CD4-positive, alpha-beta T cell treated with Interleukin-17A for 4 hours (primary cell): ENCODE measurements at places on chromosomes 7 and 10.

GRCh38 chr7:3141326-3141725, 97.7 kb upstream of the CARD11 start:
- DNase-seq: no peak

DNA sequence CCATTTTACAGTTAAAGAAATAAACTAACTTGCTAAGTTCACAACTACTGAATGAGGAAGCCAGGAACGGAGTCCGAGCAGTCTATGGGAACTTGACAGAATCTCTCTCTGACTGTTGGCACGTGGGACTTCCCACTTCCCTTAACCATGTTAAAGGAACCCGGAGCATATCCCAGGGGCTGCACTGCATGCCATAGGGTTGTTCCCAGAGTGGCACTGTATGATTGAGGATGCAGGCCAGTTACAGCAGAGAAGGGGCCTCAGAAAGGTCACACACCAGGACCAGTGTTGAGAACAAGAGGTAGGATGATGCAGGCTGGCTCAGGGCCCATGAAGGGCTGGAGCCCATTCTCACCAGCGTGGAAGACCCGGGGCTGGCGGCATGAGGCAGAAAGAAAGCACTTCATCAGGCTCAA, 201.8 kb downstream of the NSUN6 start:
- no peak for DNase-seq

DNA sequence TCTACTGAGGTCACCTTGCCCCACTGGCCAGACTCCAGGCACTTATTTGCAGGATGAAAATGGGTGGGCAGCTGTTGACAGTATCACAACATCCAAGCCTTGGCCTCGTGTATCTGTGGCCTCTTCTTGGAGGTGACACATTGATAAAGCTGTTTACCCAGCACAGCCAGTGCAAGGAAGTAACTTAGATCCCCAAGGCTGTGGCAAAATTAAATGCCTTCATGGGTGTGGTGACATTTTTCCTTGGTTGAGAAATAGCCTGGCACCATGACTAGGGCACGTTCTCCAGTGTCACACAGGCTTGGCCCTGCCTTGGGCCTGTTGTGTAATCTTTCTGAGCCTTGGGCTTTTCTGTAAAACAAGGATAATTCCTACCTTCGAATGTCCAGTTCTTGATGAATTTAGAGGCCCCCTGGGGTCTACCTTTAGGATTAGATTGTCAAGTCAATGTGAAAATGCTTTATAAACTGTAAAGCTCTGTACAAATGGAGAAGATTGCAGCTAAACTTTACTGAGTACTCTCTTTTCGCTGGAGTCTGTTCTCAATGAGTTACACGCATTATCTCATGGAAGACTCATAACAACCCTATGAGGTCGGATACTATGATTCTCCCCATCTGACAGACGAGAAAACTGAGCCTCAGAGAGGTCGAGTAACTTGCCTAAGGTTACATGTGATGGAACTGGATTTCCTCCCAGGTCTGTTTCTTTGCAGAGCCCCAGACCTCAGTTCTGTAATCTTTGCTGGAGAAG, 46.7 kb upstream of the LOXL4 start:
- no peak for DNase-seq

GRCh38 chr7:88233828-88234227, 14.0 kb upstream of the SRI start:
- DNase-seq: no peak

GRCh38 chr7:134752006-134752760, 27.3 kb upstream of the CALD1 start:
- DNase-seq: no peak

DNA sequence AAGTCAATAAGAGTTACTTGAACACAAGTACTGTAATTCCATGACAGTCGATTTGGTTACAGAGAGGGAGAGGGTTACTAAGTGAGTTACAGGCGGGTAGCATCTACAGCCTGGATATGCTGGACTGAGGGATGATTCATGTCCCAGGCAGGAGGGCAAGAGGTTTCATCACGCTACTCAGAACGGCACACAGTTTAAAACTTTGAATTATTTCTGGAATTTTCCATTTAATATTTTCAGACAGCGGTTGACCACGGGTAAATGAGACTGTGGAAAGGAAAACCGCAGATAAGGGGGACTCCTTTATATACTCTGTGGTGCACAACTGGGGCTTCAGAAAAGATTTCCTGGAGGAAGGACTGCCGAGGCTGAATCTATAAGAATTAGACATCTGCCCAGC, 25.7 kb upstream of the LRRC4 start:
- no peak for DNase-seq

- DNase-seq: no peak
Observed at GRCh38 chr7:19920166-19920565, 146.7 kb upstream of the TMEM196 start.

GRCh38 chr7:156773966-156774365, 119.0 kb downstream of the LMBR1 start:
- no peak for DNase-seq

- DNase-seq: no peak
Observed at GRCh38 chr7:37421861-37422500, 26.7 kb downstream of the ELMO1 start.

DNA sequence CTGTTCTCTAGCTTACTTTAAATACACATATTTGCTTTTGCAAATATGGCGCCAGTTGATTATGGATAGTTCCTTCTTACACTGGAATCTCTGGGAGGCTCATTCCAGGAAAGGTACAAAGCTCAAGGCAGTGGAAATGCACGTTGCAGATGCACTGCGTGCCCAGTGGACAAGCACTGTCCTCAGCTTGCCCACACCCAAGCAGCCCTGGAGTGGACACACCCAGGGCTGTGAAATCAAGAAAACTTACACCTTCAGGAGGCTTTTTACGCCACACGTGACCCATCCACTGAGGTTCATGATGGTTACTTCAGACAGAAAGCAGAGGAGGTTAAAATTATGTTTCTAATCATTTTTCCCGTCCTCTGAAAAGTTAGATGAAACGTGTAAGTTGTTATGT, 248.5 kb downstream of the VTI1A start:
- no peak for DNase-seq

DNA sequence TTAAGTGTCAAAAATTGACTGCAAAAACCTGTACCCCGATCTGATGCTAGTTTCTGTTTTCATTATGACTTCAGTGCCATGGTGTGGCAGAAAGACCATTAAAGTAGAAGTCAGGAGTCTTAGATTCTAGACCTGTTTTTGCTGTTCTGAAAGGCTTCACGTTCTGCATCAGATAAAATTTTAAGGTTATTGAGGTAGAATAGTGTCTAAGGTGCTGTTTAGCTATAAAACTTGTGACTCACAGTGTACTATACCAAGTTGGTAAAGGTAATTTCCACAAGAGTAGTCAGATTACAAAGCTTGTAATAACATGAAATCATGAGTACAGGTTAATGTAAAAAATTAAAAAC, 38.6 kb downstream of the ZNRF2 start:
- DNase-seq: no peak

GRCh38 chr10:128630787-128631252, 504.6 kb upstream of the MKI67 start:
- no peak for DNase-seq

DNA sequence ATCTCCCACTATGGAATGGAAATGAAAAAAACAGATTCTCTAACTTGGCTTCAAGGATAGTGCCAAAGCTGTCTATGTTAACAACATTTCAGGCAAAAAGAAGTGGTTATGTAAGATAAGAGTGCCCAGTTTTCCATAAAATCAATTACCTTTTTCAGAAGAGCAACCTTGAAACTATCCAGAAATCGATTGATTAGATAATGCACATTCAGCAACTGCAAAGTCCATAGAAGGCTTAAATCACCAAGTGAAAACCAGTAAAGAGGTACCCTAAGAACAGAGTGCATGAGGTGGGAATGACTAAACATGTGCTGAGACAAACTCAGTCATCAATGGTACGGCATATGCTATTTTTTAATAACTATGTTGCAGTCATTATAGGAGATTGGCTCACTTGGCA, 71.9 kb upstream of the TNKS2 start:
- no peak for DNase-seq

- DNase-seq: no peak
Observed at GRCh38 chr7:71665716-71666115, 533.8 kb downstream of the GALNT17 start.

GRCh38 chr10:36187380-36188079, 545.4 kb upstream of the FZD8 start:
- DNase-seq: no peak
